CD4-positive, alpha-beta T cell (primary cell): ENCODE measurements at places on chromosomes 11 and 22.

GRCh38 chr11:75431533-75432525, 1.2 kb downstream of the KLHL35 start:
- no peak for DNase-seq

DNA sequence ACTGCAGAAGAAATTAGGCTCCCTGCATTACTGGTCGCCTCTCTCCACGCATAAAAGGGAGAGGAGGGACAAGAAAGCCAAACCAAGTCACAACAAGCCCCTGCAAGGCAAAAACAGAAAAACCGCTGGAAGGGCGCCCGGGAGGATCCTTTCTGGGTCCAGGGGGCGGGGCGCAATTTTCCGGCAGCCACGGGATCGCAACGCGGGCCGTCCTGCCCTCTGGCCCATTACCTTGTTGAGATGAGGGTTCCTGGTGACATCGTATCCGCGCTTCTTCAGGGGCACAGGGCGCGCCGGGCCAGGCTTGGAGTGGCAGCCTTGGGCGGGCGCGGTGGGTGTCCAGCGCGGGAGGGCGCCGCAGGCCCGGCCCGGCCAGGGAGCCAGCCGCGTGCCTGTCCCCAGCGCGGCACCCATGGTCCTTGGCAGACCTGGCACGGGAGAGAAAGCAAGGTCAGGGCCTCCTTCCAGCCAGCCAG, 847 bp downstream of the ME3 start:
- DNase-seq: no peak

DNA sequence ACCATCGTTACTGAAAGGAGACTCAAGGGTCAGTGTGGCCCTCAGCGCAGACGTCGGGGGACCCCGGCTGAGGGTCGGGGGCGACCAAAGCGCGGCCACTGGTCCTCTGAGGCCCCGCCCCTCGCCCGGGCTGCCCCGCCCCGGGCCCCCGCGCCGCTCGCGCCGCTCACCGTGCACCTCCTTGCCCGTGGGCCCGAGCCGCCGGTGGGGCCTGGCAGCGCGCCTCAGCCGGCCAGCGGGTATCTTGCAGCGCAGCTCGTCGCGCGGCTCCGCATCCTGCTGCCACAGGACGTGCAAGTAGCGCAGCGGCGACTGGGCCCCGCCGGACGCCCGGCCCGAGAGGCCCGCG, 419 bp downstream of the ANKRD54 start:
- DNase-seq: no peak

DNA sequence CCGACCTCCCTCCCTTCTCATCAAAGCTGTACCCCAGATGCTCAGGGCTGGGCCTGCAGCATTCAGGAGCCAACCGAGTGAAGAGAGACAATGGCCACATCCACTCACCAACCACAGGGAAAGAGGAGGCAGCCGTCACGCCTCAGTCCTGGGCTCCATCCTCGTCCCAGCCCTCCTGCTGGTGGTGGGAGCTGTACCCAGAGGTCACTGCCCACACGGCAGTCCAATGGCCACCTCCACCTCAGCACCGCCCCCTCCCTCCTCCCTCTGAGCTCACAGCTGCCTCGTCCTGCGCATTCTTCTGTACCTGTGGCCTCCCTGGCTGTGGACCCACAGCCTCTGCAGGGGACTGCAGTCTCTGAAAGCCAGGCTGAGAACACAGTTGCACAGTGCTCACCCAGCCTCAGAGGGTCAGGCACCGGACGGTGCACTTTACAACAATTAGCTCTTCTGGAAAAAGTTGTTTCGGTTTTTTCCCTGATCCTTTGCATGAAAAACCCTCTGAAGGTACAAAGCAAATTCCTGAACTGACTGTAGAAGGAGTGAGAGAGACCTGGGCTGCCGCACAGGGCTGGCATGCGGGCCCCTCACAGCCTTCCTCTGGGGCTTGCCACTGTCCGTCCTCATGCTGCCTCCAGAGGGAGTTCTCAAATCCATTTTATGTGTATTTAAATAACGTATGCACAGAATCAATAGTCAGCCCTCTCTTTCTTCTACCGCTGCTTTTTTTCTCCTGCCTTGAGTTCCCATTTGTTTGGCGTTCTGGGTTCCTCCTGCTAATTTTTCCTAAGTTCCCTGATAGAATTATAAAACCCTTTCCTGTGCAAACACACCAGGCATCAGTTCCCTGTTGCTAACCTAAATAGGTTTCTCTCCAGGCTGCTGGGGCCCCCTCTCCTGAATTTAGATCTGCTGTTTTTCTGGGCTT, 52.7 kb downstream of the PHF21B start:
- no peak for DNase-seq
